ENCODE measurements at places on chromosomes 7 and 10.

- DNase-seq: no peak
Measured at GRCh38 chr10:69956741-69957230, 95.9 kb upstream of the MACROH2A2 start.

- no peak for DNase-seq
Measured at GRCh38 chr10:101237081-101237981, 8.1 kb upstream of the LBX1 start.

DNA sequence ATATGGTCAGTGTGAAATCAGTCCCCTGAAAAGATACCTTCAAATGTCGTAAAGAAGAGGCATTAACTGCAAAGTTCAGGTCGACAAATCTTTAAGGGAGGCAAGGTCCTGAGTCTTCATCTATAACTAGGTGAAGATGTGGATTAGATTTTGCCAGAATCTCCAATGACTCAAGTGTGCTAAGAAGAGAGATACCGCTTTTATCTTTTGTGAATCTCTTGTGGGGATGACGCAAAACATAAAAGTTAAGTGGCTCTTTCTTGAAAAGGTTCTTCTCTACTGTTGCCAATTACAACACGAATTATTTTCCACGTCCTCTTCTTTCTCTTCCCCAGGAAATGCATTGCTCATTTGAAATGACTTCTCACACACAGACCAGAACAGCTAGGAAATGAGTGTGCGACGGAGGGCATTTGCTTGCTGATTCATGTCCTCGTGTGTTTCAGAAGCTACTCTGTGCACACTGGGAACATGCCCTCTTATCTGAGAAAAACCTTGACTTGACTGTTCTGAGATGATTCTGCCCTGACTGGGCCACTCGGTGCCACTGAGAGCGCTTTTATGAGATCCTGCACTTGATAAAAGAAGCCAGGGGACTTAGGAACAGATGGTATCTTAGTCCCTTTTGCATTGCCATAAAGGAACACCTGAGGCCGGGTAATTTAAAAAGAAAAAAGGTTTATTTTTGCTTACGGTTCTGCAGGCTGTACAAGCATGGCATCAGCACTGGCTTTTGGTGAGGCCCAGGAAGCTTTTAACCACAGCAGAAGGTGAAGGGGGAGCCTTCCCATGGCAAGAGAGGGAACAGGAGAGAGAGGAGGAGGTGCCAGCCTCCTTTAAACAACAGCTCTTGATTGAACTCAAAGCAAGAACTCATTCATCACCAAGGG lies 169.5 kb upstream of the PFKP start:
- DNase-seq: no peak

- DNase-seq: no peak
Measured at GRCh38 chr10:27635290-27635689, 110.3 kb downstream of the MKX start.

DNA sequence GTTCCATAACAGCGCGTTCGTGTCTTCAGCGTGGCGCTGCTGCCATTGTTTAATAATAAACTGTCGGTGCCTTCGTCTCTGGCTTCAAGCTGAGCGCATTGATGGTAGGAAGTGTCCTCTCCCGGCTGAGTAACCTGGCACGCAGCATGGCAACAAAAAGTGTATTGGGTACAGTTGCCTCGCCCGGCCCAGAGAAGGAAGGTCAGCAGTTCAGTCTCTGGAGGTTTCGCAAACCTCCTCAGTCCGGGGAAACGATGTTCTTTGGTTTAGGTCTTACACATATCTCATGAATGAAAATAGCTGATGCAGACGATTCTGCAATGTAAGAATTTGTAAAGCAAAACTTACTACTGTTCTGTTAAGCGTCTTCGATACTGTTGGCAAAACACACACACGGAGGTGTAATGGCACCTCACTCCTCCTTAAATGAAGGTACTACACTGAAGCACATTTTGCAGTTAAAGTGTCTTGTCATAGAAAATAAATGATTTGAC lies 739 bp upstream of the CCDC186 start:
- no peak for DNase-seq
